Stimulated activated CD4-positive, alpha-beta T cell treated with anti-CD3 and anti-CD28 coated beads, TNF-alpha, amount 100 ng/mL, for 48 hours (primary cell): ENCODE measurements at places on chromosomes 1 and 21.

GRCh38 chr1:226532553-226532952 is 16.0 kb upstream of the STUM start:
- DNase-seq, result no peak

DNA sequence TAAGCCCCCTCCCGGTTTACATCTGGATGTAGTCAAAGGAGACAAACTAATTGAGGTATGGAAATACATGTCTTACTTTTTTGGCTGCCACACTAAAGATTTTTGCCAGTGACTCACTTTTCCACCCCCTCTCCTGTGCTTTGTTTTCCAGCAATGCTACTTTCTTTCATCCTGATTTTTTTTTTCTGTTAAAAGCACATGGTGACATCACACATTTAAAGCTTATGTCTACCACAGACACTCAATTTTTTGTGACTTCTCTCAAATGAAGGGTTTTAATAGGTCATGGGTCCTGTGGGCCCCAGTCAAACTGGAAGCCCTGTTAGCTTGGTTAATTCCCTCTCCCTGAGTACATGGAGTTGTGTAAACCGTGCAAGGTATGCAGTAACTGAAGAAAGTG is 2.2 kb downstream of the PPP1R8 start:
- DNase-seq, result no peak

DNA sequence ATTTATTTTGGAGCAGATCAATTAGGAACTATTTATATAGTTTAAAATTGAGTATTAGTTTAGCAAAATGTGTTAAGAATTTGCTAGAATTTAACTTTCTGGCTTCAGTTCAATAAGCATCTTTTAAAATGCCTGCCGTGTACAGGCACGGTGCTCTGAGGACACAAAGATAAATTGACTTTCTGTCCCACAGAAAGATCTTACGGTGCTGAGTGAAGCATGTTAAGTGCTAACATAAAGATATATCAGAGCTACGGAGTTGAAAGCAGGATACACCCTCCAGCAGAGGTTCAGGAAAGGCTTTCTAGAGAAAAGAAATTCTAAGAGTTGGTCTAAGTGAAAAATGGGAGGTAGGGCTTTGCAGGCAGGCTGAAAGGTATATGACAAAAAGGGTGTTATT is 305.4 kb downstream of the GRIK1 start:
- no peak for DNase-seq

GRCh38 chr1:10867138-10867721 is 70.8 kb upstream of the CASZ1 start:
- DNase-seq, result peak; percentile 56

GRCh38 chr1:90147093-90147492 is 152.2 kb downstream of the ZNF326 start:
- DNase-seq, result no peak

DNA sequence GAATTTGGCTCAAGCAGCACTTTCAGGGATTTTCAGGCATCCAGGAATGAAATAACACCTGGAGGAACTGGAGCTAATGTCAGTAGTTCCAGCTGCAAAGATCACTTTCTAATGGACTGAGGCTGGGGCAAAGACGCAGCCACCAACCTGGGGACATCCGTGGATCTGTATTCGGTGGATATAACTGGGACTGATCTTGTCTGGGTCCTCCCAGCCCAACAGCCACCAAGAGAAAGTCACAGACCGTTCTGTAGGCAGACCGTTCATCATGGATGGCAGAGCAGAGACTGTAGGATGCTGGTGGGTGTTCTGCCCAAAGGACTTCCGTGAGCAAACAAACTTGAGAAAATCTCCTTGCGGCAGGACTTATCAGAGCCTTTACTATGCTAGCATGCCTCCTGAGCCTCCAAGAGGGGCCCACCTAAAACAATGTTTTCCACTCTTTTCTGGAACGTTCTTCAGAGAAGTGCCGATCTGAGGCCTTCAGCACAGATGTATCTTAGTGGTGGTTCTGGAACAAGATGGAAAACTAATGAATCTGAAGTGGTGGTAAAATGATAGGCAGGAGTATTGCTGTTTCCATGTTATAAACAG is 86.1 kb upstream of the KLHDC7A start:
- no peak for DNase-seq

GRCh38 chr1:164950541-164950986 is 391.6 kb downstream of the PBX1 start:
- DNase-seq, result no peak

- DNase-seq, result no peak
Observed at GRCh38 chr1:76059451-76059850, 15.1 kb upstream of the ST6GALNAC3 start.

GRCh38 chr1:155278689-155279160 is 1.5 kb downstream of the HCN3 start:
- no peak for DNase-seq

GRCh38 chr1:119492763-119493162 is 14.2 kb upstream of the HSD3B1 start:
- no peak for DNase-seq

- no peak for DNase-seq
Observed at GRCh38 chr1:8910914-8911313, 32.4 kb upstream of the ENO1 start.

- DNase-seq, result no peak
Observed at GRCh38 chr1:210377731-210378333, 49.1 kb downstream of the HHAT start.

- no peak for DNase-seq
Observed at GRCh38 chr1:229024528-229025130, 246.3 kb upstream of the RAB4A start.

DNA sequence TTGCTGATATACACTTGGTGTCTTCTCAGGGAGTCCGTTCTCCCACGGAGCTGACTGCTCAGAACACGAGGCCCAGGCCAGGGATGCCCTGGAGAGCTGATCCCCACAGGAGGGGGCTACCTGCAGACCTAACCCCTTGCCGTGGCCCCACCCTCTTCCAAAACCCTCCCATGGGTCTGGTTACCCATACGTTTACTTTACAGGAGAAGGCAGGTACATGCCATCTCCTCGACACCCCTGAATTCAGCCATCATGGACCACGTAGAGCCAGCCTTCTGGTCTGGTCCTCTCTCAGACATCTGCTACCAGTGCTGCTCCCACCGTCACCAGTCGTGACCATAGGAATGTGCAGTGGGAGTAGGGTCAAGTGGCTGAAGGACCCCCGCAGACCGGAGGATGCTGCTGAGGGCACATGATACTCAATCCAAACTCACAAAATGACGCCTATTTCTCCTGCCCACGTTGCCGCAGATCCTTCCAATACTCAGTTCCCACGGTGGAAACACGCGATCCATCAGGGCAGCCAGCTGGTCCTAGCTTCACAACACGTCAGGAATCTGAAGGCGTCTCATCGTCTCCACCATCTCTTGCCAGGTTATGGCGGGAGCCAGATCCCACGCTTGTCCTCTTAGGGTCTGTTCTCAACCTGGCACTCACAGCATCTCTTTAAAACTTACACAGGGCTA is 26.7 kb downstream of the PGBD5 start:
- DNase-seq, result no peak

DNA sequence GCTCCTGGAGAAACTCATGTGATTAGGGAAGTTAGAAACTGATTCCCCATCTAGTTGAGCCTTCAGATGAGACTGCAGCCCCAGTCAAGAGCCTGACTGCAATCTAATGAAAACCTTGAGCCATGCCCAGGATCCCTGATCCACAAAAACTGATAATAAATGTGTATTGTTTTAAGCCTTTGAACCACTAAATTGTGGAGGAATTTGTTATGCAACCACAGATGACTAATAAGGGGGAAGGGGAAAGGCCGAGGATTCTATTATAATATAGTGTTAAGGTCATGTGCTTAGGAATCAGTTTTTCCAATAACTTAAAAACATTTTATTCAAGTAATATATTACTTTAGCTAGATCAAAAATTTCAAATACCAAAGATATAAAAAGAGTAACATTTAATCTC is 52.8 kb upstream of the USP25 start:
- no peak for DNase-seq

GRCh38 chr1:10597492-10598388 is 123.0 kb downstream of the PEX14 start:
- DNase-seq, result no peak

GRCh38 chr1:9759939-9760338 is 63.8 kb downstream of the CLSTN1 start:
- no peak for DNase-seq

- no peak for DNase-seq
Observed at GRCh38 chr1:231629132-231629531, 2.5 kb downstream of the DISC1 start.

DNA sequence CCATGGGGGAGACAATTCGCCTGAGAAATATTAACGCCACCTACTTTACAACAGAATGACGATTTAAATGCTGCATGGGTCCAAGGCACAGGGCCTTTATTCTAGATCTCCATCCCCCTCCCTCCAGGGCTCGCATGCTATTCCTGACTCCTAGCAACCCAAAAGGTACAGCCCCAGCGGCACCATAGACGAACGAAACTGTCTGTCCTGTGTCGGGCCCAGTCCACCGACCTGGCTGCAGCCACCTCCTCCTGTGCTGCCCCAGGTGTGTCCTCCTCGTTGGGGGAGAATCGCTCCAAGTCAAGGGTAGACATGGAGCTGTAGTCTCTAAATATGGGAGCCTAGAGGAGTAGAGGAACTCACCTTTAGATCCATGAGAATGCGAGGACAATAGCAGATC is 196.5 kb downstream of the TOMM20 start:
- DNase-seq, result no peak

GRCh38 chr1:3005771-3006170 is 15.5 kb upstream of the ACTRT2 start:
- DNase-seq, result no peak

GRCh38 chr1:246577082-246577719 is 10.9 kb downstream of the CNST start:
- no peak for DNase-seq

- DNase-seq, result no peak
Observed at GRCh38 chr1:167776151-167776550, 54.4 kb downstream of the MPZL1 start.

DNA sequence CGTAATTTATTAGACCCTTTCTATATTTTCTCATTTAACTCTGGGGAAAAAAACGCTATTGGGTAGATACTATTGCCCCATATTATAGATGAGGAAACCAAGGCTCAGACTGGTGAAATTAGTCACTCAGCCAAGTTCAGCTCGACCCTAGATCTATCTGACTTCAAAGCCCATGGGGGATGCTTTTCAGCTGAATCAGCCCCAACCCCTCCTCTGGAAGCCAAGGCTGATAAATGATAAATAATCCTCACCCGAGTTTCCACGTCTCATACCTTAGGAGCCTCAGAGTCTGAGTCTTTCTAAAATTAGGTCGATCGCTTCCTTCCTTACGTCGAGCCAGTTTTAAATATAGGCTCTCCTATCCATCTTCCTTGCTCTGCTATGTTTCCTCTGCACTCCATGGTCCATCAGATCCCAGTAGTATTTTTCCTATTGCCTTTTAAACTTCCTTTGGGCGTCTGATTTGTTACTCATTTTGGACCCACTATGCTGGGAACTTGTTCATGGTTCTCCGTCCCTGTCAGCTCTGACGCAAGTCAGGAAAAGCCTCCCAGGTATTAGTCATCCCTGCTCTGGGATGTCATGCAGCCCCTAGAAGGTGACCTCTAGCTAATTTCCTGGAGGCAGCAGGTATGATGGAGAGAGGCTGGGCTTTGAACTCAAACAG is 122.8 kb downstream of the PLPP3 start:
- no peak for DNase-seq

DNA sequence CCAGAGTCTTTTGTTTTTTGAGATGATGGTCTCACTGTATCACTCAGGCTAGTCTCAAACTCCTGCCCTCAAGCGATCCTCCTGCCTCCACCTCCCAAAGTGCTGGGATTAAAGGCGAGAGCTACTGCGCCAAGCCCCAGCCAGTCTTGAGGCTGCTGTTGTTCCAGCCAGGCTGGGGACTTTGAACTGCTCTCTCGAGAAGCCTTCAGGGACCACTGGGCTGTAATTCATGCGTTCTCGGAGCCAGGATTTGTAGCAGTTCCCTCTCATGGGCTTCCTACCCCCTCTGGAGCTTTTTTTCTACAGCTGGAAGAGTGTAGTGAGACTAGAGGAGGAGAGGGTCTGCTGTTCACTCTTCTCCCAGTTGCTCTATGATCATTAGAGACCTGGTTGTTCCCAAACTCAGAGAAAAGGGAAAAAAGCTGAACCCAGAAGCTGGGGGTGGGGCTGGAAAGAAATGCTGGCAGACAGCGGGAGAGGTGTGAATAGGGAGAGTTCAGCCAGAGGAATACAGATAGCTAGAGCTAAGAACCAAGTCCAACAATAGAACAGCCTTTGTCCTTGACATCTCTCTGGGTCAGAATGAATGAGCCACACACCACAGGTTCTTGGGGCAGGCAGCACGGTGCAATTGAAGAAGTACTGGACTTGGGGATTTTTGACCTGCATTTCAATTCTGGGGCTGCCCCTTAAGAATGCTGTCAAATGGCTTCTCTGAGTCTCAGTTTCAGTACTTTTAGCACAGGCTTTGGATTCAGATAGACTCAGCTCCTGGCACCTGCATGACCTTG is 13.2 kb upstream of the SLC41A1 start:
- no peak for DNase-seq

DNA sequence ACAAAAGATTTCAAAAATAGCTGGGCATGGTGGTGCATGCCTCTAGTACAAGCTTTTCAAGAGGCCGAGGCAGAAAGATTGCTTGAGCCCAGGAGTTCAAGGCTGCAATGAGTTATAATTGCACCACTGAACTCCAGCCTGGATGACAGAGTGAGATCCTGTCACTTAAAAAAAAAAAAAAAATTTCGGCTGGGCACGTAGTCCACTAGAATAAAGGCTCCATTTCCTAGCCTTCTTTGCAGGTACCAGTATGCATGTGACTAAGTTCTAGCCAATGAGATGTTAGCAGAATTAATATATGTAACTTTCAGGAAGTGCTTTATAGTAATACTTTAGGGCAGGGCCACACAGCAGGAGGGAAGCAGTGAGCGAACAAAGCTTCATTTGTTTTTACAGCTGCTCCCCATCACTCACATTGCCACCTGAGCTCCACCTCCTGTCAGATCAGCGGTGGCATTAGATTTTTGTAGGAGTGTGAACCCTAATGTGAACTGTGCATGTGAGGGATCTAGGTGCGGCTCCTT is 28.8 kb upstream of the SYDE2 start:
- DNase-seq, result no peak

DNA sequence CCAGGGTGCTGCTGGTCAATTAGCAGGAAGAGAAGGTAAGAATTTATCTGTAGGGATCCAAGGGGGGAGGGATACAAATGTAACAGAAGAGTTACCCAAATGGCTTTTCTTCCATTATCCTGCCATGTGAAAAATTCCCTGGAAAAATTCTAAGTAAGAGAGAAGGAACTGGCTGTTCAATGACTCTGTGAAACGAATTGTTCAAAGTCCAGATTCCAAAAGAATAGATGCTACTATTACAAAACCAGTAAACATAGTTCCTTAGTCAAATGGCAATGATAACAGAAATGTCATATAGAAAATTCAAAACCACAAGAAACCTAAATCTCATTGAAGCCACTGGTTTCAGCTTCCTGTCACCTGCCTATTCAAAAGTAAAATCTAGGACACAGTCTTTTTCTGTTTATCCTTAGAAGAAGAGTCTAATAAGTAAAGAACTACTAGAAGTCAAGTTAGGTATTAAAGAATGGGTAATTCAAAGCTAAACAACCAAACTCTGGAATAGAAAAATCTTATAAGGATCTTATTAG is 102.6 kb downstream of the ZNF644 start:
- no peak for DNase-seq

GRCh38 chr1:224219612-224220059 is 36.6 kb downstream of the DEGS1 start:
- DNase-seq, result no peak

GRCh38 chr1:20343149-20343937 is 52.7 kb downstream of the VWA5B1 start:
- DNase-seq, result peak; percentile 27
